Thoracic aorta endothelial cell (primary cell): ENCODE measurements at places on chromosomes 11 and 22. TPM values are rescaled to one million over a fixed set of nuclear protein-coding genes. Genes with fewer than 3 reads are reported as not detected.

Gene DHCR7
- total RNA-seq, result 44.3 and 84.8 TPM in 2 replicates

Gene STX3
- total RNA-seq, result 50.3 and 58.0 TPM in 2 replicates

Gene RASGRP2
- 0.27 and 0.50 TPM in 2 replicates for total RNA-seq

Gene OR6A2
- total RNA-seq, result 0.43 and 0.66 TPM in 2 replicates

Gene CALCA
- not detected in 2 replicates for total RNA-seq

Gene CCDC86
- 48.9 and 53.3 TPM in 2 replicates for total RNA-seq

Gene ANO1
- total RNA-seq, result 0.27 TPM in 1 of 2 replicates, not detected in the other
